ENCODE measurements at places on chromosomes 3 and 15. TPM values are rescaled to one million over a fixed set of nuclear protein-coding genes. Genes with fewer than 3 reads are reported as not detected.
A peak's percentile ranks its signal among the peaks of the same experiment; 100 is the strongest.

GRCh38 chr3:179666030-179666429 is 13.2 kb downstream of the USP13 start:
- DNase-seq, result peak; percentile 44

GRCh38 chr3:52145736-52146110 is 8.5 kb downstream of the POC1A start:
- no peak for DNase-seq

DNA sequence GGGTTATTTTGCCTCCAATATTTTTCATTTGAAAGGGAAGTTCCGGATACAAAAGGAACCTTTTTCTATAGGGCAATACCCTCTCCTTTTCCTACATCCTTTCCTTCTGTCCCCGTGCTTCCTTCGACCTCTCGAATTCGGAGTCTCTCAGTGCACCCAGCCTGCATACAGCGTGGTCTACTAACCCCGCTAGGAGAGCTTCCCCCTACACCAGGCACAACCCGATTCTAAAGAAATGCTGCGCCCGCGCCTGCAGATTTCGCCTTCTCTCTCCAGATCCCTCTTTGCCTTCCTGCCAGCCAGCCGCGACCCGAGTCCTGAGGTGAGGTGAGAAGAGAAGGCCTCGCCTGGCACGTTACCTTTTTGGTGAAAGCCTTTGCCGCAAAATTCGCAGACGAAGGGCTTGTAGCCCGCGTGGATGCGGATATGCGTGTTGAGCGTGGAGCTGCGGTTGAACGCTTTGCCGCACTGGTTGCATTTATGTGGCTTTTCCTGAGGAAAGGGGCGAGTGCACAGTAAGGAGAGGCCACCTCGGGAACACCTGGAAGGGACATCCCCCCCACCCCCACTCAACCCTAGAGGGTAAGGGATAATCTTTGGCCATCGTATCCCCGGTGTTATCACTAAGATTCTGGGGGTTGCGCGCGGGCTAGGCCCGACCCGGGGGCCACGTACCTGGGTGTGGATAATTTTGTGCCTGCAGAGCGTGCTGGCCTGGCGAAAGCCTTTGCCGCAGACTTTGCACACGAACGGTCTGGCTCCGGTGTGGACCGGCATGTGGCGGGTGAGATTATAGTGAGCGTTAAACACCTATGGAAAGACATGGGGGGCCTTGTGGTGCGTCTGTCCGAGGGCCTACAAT is 2.3 kb downstream of the FEZF2 start:
- no peak for DNase-seq

DNA sequence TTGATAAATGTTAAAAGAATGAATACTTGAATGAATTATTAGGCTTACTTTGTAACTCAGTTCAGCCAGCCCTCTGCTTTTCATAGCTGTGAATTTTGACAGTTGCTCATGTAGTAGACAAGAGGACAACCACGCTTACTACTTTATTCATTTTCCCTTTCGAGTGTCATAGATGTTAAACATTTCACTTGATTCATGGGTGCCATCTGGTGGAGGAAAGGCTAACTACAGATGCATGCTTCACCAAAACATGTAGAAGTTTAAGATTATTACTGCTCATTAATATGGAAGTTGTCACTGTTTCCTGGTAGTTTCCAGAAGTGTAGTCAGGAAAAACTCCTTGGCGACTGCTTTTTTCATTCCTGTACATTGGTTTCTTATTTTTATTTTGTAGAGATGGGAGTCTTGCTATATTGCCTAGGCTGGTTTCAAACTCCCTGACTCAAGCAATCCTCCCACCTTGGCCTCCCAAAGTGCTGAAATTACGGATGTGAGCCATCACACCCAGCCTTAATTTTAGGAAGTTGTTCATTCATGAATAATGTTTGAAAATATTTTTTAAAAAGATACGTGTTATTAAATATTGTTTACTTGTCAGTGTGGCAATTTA is 163.2 kb downstream of the B3GALNT1 start:
- peak; percentile 86 for DNase-seq

- peak; percentile 17 for DNase-seq
Observed at GRCh38 chr3:194985031-194985578, 285.9 kb downstream of the XXYLT1 start.

GRCh38 chr3:196684548-196685407 is 27.3 kb downstream of the CEP19 start:
- DNase-seq, result peak; percentile 75

GRCh38 chr3:16587047-16587680 is 18.1 kb downstream of the DAZL start:
- DNase-seq, result no peak

- DNase-seq, result no peak
Observed at GRCh38 chr3:46612324-46612723, at the start of gene FAM240A. Gene FAM240A (plus strand): TSS chr3:46612525. CDS start chr3:46612684, 159 bp downstream.

GRCh38 chr15:98893401-98893800 is 114.2 kb downstream of the PGPEP1L start:
- DNase-seq, result no peak

- DNase-seq, result no peak
Observed at GRCh38 chr3:61595826-61596225, 34.5 kb downstream of the PTPRG start.

The COPS2 gene
- 102 TPM for total RNA-seq

Data from dermis blood vessel endothelial cell (primary cell).